Heart left ventricle (tissue), 16 donors: ENCODE measurements at places on chromosomes 6 and 20. TPM values are rescaled to one million over a fixed set of nuclear protein-coding genes. Genes with fewer than 3 reads are reported as not detected.

DNA sequence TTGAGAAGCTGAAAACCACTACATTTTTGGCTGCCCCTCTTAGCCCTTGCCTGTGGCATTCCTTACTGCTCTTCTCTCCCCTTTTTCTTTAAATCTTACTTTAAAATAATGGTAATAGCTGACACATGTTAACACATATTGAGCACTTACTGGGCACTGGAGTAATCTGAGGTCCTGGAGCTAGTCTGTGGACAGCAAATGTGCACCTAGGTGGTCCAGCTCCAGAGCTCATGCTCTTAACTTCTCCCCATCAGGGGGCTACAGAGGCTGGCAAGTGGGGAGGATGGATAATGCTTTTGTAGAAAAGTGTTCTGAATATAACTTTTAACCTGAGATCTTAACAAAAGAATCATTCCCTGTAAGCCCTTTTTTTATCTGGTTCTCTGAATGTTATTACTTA, 74.8 kb downstream of the ADGRB3 start:
- no peak overlapping the region for H3K4me3 ChIP-seq
- H3K27me3 ChIP-seq, result no peaks in the 10 kb centered on the region
- DNase-seq, result no peak
- no peaks in the 10 kb centered on the region for H3K36me3 ChIP-seq

Gene TMEM217
- 1.8 TPM for total RNA-seq

Gene SDCBP2
- 2.4 TPM for total RNA-seq

Gene NRSN1
- not detected for total RNA-seq

Gene CAGE1
- total RNA-seq, result 0.54 TPM

DNA sequence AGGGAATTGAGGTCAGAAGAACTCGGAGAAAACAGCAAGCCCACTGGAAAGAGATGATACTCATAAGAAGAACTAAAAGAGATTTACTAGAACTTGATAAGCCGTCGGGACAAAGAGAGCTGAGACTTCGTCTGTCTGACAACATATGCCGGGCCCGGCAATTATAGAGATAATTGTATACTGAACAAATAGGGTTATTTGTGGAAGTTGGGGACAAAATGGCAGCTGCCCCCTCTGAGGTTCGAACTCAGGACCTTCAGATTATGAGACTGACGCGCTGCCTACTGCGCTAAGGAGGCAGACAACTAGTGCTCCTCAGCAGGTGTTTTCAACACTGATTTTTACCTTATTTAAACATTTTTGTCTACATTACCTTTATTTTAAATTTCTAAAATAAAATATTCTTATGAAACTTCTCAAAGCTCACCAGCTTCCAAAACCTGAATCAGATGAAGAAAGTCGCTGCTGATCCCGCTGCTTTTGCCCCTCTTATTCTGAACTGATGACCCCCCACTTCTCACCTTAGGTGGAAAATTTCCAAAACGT, 29.3 kb upstream of the TRIM27 start:
- H3K36me3 ChIP-seq, result no peaks in the 10 kb centered on the region
- no peak overlapping the region for H3K27ac ChIP-seq
- no peak for DNase-seq
- peaks cover 6% of the 10 kb centered on the region for H3K4me1 ChIP-seq
- H3K4me3 ChIP-seq, result peak overlapping the region; percentile 19
- H3K27me3 ChIP-seq, result no peaks in the 10 kb centered on the region
